GM12891 (cell line): ENCODE measurements at places on chromosomes 13 and 19.
A peak's percentile ranks its signal among the peaks of the same experiment; 100 is the strongest.

DNA sequence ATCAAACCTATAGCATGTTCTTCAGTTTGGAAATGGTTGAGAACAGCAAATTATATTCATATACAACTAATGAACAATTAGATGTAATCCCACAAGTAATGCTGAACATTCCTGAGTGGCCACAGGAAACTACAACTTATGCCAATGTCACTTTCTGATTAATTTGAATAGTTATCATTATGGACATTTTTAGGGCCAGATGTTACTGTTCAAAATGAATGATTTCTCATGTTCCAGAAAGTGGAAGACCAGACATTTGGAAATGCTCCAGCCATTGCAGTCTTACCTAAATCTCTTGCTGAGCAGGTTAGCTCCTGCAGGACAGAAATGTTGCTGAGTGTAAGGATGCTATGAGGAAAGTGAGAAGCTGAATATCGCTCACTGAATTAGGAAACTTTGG lies 819.8 kb downstream of the PCDH9 start:
- DNase-seq, result no peak

DNA sequence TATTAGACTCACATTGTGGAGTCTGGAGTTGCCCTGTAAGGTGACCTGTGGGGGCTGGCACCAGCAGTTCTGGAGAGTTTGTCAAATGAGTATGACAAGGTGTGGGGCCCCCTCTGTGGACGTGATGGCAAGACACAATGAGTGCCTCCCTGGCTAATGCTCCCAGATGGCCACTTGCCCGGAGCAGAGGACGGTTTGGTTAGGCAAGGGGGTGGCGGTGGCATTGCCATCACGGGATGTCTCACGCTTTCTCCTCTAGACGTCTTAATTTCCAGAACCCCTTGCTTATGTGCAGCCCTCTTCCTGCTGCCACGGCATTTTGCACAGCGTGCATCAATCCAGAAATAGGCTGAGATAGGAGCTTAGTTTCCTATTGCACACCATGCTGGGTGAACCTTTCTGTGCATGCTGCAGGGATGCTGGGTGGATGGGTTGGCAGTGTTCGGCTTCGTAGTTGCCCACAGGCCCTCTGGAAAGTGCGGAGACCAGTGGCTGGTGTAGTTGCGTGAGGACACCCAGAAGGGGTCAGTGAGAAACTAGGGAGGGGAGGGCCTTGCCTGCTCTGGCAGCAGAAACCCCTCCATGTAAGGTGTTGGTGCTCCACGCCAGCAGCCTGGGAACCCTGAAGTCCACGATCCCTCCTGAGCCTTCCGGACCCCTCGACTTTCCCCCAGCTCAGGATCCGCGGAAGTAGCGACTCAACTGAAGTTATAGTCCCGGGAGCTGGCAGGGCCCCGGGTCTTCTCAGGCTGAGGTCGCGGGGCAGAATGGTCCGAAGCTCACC lies 18.1 kb upstream of the LRP3 start:
- no peak for DNase-seq

DNA sequence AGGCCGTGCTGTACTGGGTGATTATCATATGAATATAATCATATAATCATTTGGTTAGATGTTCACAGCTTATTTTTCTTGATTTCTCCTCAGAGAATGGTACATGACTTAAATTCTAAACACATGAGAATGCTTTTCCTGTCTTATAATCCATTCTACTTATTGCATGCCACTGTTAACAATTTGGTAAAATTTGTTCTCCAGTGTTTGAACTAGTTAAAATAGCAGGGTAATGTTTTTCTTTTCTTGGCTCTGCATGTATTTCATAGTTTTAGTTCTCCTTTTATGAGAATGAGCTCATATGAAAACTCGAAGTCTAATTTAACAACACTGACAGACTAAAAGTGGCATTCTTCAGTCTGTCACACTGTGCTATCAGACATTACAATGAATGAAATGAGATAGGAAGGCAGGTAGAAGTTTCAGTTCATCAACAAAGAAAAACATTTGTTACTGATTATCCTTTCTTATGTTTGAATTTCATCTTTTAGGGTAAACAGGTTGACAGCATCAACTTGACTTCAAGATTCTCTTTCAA lies 10.2 kb downstream of the SPRYD7 start:
- DNase-seq, result no peak

DNA sequence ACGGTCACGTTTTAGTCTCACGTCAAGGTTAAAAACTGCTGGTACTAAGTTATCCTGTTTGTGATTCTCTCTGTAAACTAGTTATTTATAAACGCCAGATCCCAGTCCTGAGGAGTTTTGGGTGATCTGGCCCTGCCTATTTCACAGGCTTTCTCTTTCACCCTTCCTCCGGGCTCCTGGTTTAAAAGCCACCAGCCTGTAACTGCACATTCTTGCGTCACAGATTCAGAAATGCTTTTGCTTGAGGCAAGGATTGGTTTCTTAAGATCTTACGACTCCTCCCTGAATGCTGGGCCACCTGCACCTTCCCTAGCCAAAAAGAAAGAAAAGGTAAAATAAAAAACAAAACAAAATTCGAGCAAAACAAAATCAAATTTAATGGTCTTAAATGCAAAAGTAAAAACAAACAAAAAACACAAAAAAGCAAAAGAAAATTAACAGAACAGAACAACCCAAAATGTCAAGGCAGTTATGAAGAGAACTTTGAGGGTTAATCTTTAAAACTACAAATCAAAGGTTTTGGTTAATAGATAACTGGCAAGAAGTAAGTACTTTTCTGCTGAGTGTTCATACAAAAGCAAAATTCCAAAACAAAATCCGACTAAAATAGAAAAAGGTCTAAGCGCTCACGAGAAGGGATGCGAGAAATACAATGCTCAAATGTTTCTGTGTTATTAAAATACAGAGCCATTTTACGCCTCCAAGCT lies 18.6 kb upstream of the TIMM44 start:
- no peak for DNase-seq

DNA sequence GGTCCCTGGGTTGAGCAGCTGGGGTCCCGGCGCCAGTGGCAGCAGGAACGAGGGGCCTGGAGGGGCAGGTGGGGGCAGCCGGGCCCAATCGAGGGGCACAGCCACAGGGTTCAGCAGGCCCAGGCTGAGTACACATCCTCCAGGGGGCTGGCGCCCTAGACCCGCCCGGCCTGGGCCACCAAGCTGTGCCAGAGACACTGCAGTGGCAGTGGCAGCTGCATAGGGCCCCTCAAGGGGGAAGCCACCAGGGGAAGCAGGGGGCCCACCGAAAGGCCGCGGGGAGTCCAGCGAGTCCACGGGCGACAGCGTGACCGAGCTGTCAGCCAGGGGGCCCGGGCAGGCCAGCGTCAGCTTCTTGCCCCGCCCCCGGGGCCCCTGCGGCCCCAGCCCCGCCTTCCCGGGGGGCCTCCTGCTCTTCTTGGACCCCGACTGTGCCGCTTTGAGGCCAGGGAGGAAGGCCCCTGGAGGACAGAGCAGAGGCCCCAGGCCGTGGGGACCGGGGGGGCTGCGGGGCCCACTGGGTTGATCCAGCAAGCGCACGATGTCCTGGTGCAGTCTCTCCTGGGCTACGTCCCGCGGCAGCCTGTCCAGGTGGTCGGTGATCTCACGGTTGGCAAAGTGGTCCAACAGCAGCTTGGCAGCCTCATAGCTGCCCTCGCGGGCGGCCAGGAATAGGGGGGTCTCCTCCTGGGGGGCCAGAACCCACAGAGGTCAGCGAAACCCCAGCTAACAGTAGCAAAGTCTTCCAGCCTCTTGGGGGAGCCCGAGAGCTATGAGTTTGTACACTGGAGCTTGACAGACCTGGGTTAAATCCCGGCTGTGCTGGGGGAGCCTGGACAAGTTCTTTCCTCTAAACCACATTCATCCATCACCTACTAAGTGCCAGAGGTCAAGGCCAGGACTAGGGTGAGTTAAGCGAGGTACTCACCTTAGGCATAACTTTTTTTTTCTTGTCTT lies 39.5 kb downstream of the NOTCH3 start:
- DNase-seq, result peak; percentile 66
